ENCODE measurements at places on chromosomes 2 and 18. TPM values are rescaled to one million over a fixed set of nuclear protein-coding genes. Genes with fewer than 3 reads are reported as not detected.
A peak's percentile ranks its signal among the peaks of the same experiment; 100 is the strongest.

DNA sequence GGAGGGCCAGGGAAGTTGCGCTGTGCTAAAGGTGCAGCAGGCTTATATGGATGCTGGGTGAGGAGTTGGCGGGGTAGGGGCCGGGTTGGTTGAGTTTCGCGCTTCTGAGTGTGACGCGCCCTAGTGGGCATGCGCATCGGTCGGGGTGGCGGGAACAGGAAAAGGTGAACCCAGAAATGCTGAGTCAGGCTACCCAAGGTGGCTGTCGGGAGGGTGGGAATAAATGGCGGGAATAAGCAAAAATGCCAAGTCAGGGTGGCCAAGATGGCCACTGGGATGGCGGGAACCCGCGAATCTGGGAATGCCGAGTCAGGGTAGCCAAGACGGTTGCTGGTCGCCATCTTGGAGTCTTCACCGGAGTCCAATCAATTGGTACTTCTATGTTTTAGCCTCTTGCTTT lies 580.0 kb downstream of the SUCLG1 start:
- no peaks in the 10 kb centered on the region for H3K4me1 ChIP-seq
- H3K27ac ChIP-seq, result no peak overlapping the region
- no peaks in the 10 kb centered on the region for H3K36me3 ChIP-seq
- H3K27me3 ChIP-seq, result no peaks in the 10 kb centered on the region

DNA sequence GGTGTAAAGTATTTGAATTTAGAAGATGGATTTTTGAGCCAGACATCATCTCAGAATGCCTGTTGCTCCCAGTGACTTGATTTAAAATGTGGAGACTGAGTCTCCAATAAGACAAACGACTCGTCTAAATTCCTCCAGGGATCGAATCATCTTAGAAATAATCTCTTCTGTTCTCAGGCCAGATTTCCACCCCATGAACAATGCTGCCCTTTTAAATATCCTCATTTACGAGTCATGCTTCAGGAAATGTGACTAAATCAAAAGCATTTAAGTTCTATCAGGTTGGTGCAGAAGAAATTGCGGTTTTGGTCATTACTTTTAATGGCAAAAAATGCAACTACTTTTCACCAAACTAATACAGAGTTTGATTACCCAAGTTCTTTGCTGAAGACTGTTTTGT lies 684.6 kb upstream of the SOX11 start:
- no peaks in the 10 kb centered on the region for H3K4me1 ChIP-seq
- no peak overlapping the region for H3K4me3 ChIP-seq
- H3K27me3 ChIP-seq, result no peaks in the 10 kb centered on the region

The KHK gene
- 7.3 TPM for total RNA-seq

DNA sequence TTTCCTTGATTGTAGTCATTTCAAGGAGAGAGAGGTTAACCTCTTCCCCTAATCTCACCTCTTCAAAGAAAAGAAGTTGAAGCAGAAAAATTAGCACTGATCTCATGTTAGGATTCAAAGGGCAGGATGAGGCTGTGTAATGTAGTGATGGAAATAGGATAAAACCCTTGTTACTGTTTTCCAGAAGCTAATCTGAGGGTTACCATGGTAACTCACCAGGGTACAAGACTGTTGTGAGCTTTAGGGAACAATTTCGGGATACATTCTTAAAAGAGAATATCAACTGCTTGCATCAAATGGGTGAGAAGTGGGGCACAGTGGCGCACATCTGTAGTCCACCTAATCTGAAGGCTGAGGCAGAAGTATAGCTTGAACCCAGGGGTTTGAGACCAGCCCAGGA lies 64.9 kb upstream of the SLC39A10 start:
- DNase-seq, result no peak
- H3K27me3 ChIP-seq, result no peaks in the 10 kb centered on the region
- no peak overlapping the region for H3K27ac ChIP-seq
- no peaks in the 10 kb centered on the region for H3K36me3 ChIP-seq
- no peak overlapping the region for H3K4me3 ChIP-seq

GRCh38 chr2:60811491-60812375 lies 55.7 kb downstream of the PAPOLG start:
- no peaks in the 10 kb centered on the region for H3K27me3 ChIP-seq
- no peak overlapping the region for H3K4me3 ChIP-seq
- DNase-seq, result no peak
- no peak overlapping the region for H3K27ac ChIP-seq
- no peaks in the 10 kb centered on the region for H3K4me1 ChIP-seq
- no peaks in the 10 kb centered on the region for H3K36me3 ChIP-seq

- H3K27me3 ChIP-seq, result no peaks in the 10 kb centered on the region
- peak; percentile 5 for DNase-seq
- peaks cover 37% of the 10 kb centered on the region for H3K4me1 ChIP-seq
- H3K36me3 ChIP-seq, result no peaks in the 10 kb centered on the region
- peak overlapping the region; percentile 40 for H3K27ac ChIP-seq
Measured at GRCh38 chr2:42999856-43000241, 207.5 kb upstream of the HAAO start.

DNA sequence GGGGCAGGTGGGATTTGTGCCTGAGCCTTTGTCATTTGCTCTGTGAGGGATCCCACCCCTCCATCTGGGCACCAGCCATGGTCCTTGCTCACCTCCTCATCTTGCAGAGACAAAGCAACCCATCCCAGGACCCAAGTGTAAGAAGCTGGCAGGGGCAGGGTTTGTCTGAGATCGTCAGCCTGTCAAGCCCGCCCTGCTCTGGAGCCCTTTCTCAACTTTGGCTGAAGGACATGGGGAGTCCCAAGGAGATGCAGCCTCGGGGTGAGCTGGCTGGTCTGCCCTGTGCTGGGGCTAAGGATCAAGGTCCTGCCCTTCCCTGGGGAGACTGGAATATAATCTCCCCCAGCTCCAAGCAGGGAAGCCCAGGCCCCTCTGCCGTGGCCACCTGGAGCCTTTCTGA lies 86.0 kb downstream of the CAPN13 start:
- H3K27ac ChIP-seq, result no peak overlapping the region
- H3K4me3 ChIP-seq, result no peak overlapping the region
- DNase-seq, result no peak
- H3K4me1 ChIP-seq, result peaks cover 2% of the 10 kb centered on the region
- H3K36me3 ChIP-seq, result no peaks in the 10 kb centered on the region

- no peak overlapping the region for H3K27ac ChIP-seq
- DNase-seq, result no peak
- no peaks in the 10 kb centered on the region for H3K36me3 ChIP-seq
- no peak overlapping the region for H3K4me3 ChIP-seq
- no peaks in the 10 kb centered on the region for H3K4me1 ChIP-seq
- no peaks in the 10 kb centered on the region for H3K27me3 ChIP-seq
Measured at GRCh38 chr2:26438526-26438925, 36.8 kb downstream of the DRC1 start.

DNA sequence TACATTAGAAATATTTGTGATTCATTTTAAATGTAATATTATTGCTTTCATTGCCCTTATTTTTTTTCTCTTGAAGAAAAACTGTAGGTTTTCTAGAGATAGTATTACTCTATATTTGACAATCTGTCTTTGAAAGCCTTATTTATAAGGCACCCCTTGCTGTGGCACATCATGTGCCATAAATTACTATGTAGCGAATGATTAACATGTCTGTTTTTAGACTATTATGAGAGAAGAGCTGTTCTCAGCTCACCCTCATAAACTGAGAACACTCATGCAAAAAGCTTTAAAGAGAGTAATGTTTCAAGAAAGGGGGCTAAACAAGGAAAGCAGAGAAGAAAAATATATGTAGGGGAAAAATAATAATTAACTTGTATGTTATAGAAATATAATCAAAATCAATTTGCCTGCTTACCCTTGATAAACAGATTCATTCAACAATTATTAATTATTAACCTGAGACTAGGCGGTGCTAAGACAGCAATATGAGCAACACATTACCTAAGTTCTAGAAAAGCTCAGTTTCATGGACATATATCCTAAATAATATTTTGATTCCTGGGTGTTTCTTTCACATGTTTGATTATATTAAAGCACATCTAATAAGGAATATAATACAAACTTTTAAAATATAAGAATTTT lies 69.0 kb downstream of the RAB3GAP1 start:
- H3K27me3 ChIP-seq, result no peaks in the 10 kb centered on the region
- H3K4me1 ChIP-seq, result peaks cover 17% of the 10 kb centered on the region
- no peak overlapping the region for H3K4me3 ChIP-seq

The OTOS gene
- not detected for total RNA-seq

The HNMT gene
- total RNA-seq, result 52.1 TPM

DNA sequence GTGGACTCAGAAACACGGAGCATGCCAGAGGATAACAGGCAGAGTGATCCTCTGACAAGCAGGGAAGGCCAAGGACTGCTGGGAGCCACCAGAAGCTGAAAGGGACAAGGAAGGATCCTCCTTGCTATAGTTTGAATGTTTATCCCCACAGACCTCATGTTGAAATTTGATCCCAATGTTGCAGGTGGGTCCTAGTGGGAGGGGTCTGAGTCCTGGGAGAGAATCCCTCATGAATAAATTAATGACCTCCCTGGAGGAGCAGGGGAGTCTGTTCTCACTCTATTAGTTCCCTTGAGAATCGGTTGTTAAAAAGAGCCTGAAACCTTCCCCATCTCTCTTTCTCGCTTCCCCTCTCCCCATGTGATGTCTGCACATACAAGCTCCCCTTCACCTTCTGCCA lies 124.4 kb downstream of the FBXO15 start:
- no peak overlapping the region for H3K4me3 ChIP-seq
- H3K27me3 ChIP-seq, result no peaks in the 10 kb centered on the region
- no peak overlapping the region for H3K27ac ChIP-seq
- H3K4me1 ChIP-seq, result no peaks in the 10 kb centered on the region
- H3K36me3 ChIP-seq, result no peaks in the 10 kb centered on the region
- no peak for DNase-seq

GRCh38 chr2:134216152-134216829 lies 37.6 kb upstream of the MGAT5 start:
- DNase-seq, result no peak
- H3K27ac ChIP-seq, result no peak overlapping the region
- H3K4me1 ChIP-seq, result peaks cover 39% of the 10 kb centered on the region
- H3K4me3 ChIP-seq, result no peak overlapping the region

The IL1RL2 gene
- total RNA-seq, result not detected

Data from body of pancreas (tissue), 4 donors.